Activated CD8-positive, alpha-beta memory T cell treated with anti-CD3 and anti-CD28 coated beads for 24 hours (primary cell): ENCODE measurements at places on chromosomes 4 and X.

GRCh38 chr4:44494810-44495701, 46.4 kb upstream of the KCTD8 start:
- DNase-seq, result no peak

GRCh38 chrX:4764888-4765287, 1051.4 kb upstream of the PRKX start:
- no peak for DNase-seq

DNA sequence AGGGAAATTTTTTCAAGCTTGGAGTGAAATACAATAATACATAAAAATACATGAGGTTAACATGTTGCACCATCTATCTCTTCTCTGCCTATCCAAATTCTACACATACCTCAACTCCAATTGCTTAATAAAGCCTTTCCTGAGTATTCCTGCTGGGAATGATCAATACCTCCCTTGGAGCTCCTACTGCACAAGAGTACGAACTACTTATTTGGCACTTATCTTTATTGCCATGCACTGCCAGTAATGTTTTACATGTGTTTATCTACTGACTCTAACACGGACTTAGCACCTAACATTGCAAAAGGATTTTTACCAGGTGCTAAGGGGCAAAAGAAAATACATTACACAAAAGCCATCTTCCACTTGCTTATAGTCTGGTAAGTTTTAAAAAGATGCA, 80.2 kb downstream of the ADGRA3 start:
- DNase-seq, result no peak

DNA sequence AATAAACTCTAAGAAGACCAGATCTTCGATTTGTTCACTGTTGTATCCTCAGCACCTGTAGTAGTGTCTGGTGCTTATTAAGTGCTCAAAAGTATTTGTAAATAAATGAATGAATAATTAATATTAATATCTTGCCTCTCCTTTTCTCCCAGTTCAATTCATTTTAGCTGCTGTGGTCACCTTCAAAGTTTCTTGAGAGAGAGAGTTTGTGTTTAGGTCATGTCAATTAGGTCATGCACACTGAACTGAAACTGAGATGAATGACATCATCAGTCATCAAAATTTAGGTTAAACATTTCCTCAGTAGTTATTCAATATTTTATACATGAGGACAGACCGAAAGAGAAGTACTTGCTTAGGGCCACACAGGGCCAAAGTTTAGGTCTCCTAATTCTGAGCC, 73.5 kb downstream of the ANXA3 start:
- DNase-seq, result no peak

GRCh38 chr4:179353786-179354185, 1911.5 kb upstream of the AGA start:
- no peak for DNase-seq

DNA sequence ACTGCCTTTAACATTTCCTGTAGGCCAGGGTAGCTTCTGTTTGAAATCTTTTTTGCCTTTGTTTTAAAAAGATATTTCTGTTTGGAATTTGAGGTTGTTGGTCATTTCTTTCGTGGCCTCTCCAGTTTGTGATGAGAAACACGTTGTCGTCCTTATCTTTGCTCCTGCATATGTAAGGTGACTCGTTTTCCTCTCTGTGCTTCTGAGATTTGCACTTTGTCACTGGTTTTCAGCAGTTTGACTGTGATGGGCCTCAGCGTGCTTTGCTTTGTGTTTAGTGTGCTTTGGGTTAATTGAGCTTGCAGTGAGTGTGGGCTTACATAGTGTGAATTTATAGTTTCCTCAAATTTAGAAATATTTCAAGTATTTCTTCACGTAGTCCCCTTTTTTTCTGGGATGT, 81.5 kb downstream of the FAM193A start:
- no peak for DNase-seq

DNA sequence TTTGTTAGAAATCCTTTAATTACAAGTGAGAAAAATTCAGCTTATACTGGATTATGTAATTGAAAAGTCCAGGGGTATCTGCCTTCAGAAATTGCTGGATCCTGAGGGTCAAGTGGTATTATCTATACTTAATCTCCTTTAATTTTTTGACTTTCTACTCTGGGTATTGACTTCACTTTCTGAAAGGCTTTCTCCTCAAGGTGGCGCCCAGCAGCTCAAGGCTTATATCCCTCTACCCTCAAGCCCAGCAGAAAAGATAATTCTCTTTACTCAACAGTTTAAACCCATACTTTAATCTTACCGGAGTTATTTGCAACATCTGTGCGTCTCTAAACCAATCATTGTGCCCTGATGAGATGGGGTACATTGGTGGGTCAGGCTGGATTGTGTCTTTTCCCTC, 129.5 kb downstream of the LARP7 start:
- no peak for DNase-seq

DNA sequence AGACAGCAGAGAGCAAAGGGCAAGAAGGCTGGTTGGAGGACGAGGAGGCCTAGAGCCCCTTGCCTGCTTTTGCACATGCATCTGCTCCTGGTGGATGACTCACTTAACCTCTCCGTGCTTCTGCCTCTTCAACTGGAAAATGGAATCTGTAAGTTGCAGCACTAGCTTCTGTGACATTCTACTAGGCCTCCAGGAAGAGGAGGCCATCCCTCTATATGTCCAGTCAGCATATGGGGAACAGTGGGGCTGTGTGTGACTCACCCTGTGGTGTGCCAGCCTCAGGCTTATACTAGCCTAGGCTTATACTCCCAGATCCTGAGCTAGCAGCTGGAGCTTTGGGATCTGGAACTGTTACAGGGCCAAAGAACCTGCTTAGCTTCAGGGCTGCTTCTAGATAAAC, 36.0 kb downstream of the RTL9 start:
- DNase-seq, result no peak

- DNase-seq, result no peak
Measured at GRCh38 chr4:3186609-3187008, 62.4 kb upstream of the MSANTD1 start.

GRCh38 chr4:11568511-11568910, 139.8 kb upstream of the HS3ST1 start:
- DNase-seq, result no peak

DNA sequence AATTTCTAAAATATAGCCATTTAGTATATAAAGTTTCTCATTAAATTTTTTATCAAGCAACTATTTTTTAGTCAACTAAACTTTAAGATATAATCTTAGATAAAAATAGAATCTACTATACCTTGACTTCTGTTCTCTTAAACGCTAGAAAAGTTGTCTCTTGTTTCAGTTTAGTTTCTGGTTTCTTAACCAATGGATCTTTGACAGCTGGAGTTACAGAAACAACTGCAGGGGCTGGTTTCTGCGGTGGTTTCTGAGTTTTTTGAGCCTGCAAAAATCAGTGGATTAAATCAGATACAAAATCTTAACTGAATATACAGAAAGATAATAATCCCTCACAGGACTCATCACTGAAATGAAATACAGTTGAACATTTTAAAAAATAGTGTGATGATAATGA, 21.9 kb downstream of the INTS12 start:
- no peak for DNase-seq

DNA sequence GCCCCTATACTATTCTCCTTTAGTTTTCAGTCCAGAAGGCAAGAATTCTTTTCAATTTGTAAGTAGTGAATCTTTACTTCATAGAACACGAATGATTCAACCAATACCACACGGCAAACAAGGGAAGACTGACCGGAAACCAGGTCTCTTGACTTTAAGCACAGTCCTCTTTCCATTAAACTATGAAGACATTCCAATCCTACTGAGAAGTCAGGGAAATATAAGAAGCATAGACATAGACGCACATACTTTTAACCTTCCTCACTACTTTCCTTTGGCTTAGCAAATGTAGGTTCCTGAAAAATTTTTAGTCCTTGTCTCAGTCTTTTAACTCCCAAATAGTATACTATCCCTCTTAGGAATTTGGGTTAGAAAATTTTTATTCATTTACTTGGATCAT, 9.1 kb downstream of the CHRDL1 start:
- DNase-seq, result no peak

- no peak for DNase-seq
Measured at GRCh38 chr4:74063859-74064258, 25.4 kb upstream of the CXCL3 start.

- DNase-seq, result no peak
Measured at GRCh38 chrX:155888139-155888538, 7.0 kb downstream of the VAMP7 start.

GRCh38 chrX:143788265-143788664, 67.7 kb upstream of the SPANXN2 start:
- no peak for DNase-seq
